Astrocyte of the hippocampus (primary cell): ENCODE measurements at places on chromosomes 16 and 17.

DNA sequence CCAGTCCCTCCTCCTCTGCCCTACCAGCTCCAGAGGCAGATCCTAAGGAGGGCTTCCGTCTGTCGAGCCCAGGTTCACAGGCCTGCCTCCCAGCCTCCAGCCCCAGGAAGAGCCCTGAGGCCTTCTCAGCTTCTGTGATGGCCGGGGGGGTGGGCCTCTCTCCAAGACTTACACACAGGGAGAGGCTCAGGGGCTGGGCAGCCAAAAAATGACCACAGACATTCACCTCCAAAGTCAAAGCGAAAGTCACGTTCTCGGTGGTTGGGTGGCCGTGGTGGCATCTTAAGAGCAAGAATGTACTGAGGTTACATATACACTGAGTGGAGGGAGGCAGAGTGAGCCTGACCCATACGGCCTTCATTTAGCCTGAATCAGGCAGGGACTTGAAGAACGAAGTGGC lies 119.1 kb downstream of the CCDC182 start:
- DNase-seq: no peak

GRCh38 chr17:65633988-65634387 lies 72.5 kb upstream of the AXIN2 start:
- no peak for DNase-seq

DNA sequence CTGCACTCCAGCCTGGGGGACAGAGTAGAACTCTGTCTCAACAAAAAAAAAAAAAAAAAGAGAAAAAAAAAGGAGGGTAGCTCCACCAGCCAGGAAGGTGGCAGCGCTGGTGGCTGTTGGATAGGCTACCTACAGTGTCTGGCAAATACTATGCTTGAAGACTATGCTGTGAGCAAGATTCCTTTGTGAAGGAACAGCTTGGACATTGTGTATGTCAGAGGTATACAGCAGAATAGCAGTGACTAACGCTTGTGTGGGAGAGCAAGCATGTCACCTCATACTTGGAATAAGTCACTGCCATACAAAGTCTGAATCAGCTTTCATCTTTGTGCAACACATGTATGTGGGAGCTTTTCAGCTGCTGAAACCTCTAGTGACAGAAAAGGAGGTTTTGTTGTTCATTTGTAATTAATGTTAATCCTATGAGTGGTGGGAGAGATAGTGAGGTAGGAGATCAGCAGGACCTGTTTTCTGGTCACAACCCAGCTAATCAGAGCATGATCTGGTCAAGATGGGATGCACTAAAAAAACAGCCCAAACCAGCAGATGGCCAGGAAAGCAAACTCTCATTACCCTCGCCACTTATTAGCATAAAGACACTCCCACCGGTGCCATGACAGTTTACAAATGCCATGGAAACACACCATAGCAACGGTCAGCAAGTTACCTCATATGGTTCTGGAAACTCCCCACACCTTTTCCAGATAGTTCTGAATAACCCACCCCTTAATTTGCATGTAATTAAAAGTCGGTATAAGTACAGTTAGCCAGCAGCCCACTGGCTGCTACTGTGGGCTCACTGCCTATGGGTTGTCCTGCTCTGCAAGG lies 6.8 kb upstream of the ITGAD start:
- peak; percentile 51 for DNase-seq

DNA sequence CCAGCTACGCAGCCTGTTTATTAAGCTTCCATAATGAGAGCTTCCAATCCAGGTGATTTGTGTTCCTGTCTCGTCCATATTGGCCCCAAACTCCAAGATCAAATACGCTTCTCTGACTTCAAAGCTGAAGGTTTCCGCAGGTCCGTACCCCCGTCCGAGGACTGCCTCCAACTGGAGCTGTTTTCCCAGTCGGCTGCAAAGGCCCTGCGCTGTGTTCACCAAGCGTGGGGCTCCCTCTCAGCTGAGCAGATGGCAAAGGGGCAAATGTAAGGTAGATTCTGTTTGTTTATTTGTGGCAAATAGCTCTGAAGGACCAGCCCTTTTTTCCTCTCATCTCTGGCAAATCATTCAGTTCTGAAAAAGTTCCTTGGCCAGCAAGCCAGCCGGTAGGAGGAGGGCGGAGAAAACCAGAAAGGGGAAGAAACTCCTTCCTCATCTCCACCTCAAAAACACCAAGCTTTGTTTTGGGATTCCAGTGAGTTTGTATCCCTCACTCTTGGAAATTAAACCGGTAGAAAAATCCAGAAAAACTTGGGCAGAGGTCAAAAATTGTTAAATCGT lies 35.2 kb downstream of the NXN start:
- no peak for DNase-seq

DNA sequence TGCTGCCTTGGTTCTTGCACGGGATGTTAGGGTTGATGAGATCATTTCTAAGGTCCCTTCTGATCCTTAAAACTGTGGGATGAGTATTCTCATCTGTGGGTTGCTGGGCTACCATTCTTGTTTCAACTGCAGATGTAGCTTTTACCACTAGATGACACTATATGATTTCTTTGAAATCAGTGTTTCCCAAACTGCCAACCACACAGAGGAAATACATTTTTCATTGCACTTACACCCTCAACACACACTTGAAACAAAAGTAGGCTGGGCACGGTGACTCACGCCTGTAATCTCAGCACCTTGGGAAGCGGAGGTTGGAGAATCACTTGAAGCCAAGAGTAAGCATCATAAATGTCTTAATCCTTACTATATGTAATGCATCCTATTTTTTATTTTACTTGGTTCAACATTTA lies 15.3 kb downstream of the LCMT1 start:
- peak; percentile 80 for DNase-seq

DNA sequence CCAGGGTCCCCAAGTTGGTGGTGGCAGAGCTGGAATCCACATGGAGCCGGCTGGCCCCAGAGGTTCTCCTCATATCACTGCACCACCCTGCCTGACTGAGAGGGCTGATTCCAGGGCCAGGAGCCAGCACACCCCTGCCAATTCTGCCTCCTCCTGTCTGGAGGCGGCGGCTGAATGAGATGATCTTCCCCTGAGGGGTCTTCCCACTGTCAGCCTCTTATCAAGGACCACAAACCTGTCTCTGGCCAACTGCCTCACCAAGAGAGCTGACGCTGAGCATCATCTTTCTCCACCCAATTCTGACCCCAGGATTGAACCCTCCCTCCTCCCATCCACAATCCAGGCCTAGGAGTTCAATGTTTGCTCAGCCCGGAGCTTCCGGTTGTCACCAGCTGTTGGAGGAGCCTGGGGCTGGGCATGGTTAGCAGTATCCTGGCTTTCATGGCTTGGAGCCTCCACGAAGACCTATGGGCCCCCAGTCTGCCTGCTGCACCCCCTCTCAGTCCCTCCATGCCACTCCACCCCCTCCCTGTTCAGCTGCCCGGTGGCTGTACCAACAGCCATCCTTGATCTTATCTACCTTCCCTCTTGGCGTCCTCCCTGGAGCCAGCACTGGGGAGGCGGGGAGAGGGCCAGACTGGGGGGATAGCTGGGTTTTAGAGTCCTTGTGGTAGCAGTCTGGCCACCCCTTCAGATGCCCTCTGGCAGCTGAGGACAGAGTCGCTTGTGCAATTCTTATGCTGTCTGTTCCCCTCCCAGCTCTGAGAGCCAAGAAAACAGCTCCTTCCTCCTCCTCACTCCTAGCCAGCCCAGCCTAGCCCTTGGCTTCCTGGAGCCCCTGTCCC lies 25.6 kb downstream of the ABCC3 start:
- no peak for DNase-seq

GRCh38 chr16:51753467-51754127 lies 602.5 kb upstream of the SALL1 start:
- DNase-seq: no peak

- no peak for DNase-seq
These were observed 33.4 kb downstream of the RPTOR start for GRCh38 chr17:80577876-80578570.

DNA sequence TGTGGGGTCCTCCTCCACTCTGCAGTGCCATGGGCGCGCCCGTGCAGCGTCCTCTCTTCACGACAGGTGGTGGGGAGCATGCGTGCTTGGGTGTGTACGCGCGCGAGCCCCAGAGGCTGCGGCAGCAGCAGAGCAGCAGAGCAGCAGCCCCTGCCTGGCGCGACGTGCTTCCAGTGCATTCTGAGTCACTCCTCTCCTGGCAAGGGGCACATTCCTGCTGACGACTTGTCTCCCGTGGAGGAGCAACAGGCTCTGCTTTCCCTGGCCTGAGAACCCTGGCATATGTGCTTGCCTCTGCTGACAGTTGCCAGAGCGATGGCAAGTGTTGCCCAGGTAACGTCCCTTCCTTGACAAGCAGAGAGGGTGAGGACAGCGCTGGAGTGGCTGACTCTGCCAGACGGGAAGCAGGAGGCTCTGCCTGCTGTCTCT lies 133.8 kb upstream of the PLCG2 start:
- peak; percentile 97 for DNase-seq

DNA sequence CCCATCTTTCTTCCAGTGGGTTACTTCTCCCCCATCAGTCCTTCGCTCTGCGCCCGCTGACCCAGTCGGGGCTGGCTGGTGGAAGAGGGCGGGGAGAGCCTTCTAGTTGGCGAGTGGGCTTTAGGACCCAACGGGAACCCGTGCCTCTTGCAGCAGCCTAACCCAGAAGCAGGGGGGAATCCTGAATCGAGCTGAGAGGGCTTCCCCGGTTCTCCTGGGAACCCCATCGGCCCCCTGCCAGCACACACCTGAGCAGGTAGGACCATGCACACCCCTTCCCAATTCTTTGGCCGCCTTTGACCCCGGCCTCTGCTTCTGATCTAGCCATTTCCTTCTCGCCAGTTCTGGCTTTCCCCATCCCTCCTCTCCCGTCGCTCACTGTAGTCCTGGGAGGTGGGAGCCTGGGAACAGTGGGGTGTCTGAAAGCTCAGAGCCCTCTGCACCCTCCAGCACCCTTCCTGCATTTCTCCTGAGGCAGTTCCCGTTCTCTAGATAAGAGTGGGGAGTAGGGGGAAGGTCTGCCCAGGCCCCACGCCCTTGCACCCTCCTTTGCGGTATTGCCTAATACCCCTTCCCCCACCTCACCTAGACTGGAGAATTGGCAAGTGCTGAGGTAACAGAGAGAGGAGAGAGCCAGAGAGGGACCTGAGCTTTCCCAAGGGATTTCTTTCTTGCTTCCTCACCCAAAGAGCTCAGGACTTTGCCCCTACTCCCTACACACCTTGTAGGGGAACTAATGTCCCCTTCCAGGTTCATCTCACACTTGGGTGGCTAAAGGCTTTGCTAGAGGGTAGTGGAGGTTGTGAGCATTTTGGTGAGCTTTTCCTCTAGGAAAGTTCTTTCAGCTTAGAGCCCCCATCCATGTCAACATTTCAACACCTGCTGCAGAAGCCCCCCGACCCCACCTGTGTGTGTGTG lies at the start of gene RARA:
TSS of gene RARA (plus strand) at position 150 of the 918 bp plus-strand sequence. CDS start 22,039 bp downstream, outside the sequence.
- peak; percentile 51 for DNase-seq

GRCh38 chr17:76011951-76012350 lies 11.3 kb downstream of the CDK3 start:
- no peak for DNase-seq

GRCh38 chr17:29720551-29720950 lies 97.8 kb upstream of the CORO6 start:
- no peak for DNase-seq

- peak; percentile 46 for DNase-seq
These were observed 45.9 kb downstream of the PITPNM3 start for GRCh38 chr17:6510321-6510977.

DNA sequence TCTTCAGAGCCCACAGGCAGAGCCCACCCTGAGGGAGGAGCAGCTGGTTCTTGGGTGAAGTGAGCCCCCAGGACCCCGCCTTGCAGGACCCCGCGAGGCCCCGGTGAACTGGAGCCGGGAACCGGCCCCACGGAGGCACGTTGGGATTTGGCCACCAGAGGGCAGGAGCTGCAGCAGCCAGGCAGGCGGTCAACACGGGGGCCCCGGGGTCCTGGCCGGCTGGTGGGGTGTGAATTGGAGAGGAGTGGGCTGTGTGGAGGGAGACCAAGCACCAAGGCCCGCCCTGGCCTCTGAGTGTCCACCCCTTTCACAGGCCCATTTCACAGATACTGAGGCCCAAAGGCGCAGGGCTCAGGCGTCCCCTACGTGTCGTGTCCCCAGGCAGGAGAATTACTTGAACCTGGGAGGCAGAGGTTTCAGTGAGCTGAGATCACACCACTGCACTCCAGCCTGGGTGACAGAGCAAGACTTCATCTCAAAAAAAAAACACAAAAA lies 2.2 kb downstream of the DPEP1 start:
- DNase-seq: peak; percentile 53

GRCh38 chr17:77882481-77883212 lies 75.9 kb upstream of the TNRC6C start:
- DNase-seq: peak; percentile 55

GRCh38 chr17:10171122-10171571 lies 27.3 kb downstream of the GAS7 start:
- no peak for DNase-seq

DNA sequence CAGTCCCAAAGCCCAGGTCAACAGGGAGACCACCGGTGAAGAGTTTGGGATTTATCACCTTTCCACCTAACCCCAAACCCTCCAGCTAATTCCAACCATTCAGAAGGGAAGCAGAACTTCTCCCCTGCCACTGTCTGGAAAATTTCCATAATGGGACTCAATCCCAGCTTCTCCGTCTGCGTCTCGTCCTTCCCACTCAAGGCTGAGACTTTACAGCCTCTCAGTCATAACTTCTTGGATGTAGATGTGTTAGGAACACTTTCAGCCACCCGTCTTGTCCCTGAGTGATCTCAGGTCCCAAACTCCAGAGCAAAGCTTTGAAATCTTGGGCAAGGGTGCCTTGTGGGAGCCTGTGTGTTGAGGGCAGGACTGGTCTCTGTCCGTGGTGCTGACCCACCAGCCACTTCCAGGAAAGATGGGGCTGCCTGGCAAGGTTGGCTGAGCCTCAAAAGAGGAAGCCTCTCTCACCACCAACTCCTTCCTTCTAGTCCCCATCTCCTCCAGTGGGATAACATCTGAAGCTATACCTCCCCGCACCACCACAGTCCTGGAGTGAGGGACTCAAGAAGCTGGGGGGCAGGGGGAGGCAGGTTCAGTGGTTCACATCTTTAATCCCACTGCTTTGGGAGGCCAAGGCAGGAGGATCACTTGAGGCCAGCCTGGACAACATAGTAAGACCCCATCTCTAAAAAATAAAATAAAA lies 9.3 kb downstream of the GAS2L2 start:
- DNase-seq: peak; percentile 75

- DNase-seq: peak; percentile 50
These were observed 885 bp upstream of the SLFN13 start for GRCh38 chr17:35449371-35449931.

DNA sequence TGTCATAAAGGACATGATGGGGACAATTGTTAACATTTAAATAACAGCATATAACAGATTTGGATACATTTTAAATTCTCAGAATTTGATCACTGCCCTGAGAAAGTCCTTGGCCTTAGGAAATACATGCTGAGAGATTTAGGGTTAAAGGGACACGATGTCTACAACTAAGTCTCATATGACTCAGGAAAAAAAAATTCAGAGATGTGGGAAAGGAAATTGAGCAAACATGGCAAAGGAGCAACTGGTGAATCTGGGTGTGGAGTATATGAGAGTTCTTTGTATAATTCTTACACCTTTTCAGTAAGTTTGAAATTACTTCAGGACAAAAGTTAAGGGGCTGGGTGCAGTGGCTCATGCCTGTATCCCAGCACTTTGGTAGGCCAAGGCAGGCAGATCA lies 18.2 kb downstream of the MPP3 start:
- DNase-seq: peak; percentile 58

- DNase-seq: no peak
These were observed 23.7 kb downstream of the ALOX15 start for GRCh38 chr17:4617590-4618351.
